ENCODE measurements at places on chromosomes 12 and 14.

DNA sequence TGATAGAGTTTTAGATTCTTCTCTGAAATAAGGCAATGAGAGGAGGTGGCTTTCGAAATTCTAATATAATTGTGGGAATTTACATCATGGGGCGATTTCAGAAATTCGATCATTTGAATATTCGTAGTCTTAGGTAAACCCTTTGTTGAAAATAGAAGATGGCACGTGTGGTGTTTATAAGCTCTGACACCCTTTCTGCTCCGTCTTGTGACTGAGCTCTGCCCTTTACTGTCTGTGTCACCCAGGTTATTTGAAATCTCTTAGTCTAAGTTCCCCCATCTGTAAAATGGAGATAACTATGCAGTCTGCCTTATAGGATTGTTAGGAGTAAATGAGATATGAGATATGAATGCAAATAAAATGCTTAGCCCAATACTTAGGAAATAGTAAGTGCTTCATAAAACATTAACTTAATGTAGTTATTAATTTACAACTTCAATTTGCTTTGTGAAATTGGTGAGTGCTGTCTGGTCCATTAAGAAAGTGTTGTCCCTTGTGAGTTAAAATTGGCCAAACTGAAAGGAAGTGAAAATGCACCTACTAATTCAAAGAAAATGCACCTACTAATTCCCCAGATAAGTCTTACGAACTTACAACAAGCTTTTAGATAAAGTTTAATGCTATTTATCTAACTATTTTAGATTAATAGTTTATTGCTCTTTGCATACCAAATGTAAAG is 1.5 kb downstream of the BMAL2 start:
- no peak for DNase-seq

DNA sequence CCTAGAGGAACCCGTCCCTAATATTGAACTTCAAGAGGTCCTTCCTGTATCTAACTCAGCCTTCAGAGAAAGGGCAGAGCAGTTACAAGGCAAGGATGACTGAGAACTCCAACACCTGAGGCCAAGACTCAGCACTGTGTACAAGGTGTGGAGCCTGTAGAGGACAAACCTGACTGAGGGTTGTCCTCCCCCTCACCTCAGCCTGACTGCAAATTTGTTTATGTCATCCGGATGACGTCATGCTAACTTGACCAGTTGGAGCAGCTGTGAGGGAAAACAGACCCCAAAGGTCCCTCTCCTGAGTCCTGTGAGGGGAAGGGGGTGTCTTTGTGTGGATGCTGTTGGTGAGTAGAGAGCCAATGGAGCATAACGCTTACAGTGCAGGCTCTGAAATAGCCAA is 4.3 kb downstream of the CRACR2A start:
- DNase-seq, result no peak

GRCh38 chr12:50628394-50628793 is 123.6 kb downstream of the DIP2B start:
- no peak for DNase-seq

DNA sequence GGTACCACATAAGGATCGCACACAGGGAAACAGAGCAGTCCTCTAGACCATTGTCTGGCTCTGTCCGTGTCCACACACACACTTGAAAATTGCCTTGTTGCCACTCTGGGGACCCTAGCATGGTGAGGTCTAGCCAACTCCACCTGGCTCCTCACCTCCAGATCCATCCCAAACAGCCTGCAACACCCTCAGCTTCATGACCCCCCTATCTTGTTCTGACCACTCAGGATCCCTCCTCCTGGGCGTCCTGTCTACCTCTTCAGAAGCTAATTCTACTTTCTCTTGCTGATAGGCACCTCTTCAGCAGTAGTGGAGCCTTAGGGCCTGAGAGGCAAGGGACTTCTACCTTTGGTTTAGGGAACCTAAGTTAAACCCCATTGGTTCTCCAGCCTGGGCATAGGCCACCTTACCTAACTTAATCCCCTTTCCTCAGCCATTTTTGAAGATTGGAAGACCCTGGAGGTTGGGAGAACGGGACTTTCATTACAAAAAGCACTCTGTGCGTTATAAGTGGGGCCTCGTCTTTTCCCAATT is 697 bp upstream of the HOXC5 start:
- no peak for DNase-seq

DNA sequence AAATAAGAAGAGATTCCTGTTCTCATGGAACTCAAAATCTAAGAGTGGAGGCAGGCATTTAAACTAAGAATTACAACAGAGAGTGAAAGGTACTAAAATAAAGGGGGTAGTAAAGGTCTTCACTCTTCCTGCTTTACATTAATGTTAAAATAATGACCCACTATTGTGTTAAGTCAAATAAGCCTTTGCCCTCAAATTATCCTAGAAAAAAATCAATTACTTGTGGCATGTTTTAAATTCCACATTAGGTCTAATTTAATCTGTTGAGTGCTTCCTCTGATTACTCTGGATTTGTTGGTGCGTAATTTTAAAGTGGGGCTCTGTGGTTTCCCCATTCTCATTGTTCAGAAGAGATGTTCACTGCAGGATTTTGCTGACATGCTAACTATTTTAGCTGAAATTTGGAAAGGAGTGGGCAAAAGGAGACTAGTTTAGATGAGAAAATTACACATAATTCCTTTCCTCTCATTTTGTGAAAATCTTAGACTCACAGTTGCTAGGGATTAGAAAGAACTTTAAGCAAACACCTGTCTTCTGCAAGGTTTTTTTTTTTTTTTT is 35.5 kb downstream of the BTG1 start:
- DNase-seq, result no peak

GRCh38 chr14:70358631-70359030 is 852 bp downstream of the COX16 start:
- DNase-seq, result peak; percentile 44

- no peak for DNase-seq
These were observed 66.9 kb downstream of the HMGA2 start for GRCh38 chr12:65891219-65891618.

DNA sequence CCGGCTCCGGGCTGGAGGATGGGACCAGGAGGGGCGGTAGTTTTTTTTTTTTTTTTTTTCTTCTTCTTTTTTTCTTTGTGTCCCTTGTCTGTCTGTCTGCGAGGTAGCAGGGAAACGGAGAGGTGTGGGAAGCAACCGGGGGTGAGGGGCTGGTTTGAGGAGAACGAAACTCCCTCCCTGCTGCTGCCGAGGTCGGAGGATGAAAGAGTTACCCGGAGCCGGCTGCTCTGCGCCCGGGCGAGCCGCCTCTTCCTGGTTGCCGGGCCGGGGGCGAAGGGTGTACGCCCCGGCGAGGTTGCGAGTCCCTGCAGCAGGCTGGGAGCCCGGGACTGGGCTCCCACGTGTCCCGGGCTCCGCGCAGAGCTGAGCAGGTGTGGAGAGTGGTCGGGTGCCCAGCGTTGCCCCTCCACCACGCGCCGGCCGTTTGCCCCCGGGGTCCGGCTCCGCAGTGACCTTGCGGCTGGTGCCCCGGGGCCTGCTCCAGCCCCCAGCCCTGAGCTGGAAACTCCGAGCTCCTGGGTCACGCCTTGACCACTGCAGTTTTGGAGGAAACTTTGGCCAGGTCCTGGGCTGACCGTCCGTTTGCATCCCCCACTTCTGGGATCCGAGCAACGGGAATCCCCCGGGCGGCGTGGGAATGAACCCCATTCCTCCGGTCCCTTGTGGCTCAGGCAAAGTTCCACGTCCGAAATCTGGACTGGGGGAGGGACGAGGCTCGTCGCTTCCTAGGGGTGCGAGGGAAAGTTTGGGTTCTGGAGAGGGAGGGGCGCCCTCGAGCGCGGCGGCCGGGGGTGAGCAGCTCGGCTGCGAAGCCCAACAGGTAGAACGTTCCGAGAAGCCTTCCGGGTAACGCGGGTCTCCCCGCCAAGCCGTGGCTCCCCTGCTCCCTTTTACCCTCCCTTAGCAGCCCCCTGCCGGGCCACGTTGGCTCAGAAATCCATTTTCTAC is 1.3 kb downstream of the CHST11 start:
- DNase-seq, result peak; percentile 23

- DNase-seq, result peak; percentile 72
These were observed at the start of gene SLC48A1 for GRCh38 chr12:47773062-47773857. TSS of gene SLC48A1 (plus strand) at chr12:47773238. CDS start at chr12:47773305, 67 bp downstream.

GRCh38 chr12:85575120-85576096 is 260.8 kb downstream of the RASSF9 start:
- DNase-seq, result peak; percentile 51

DNA sequence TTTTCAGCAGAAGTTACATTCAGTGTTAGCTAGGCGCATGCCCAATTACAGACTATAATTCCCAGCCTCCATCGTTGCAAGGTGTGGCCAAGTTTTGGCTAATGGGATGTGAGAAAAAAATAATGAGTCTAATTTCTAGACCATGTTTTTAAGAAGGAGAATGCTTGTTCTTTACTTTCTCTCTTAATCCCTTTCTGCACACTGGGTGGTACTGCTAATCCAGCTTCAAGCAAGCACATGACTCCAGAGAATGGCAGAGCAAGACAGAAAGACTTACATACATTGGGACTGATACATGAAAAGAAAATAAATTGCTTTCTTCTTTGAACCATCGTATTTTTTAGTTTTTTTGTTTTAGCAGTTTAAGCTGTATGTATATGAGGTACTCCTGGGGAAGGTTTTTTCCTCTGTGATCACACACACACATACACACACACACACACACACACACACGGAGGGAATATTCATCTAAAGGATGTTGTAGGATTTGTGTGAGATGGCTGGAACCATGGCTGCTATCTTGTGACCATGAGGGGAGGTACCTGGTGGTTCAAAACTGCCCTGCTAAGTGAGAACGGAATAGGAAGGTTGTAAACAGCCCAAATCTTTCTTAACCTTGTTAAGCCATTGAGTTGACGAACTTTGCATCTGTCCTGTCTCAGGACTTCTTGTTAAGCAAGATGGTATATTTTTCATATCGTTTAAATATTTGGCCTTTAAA is 34.3 kb upstream of the LTA4H start:
- no peak for DNase-seq

DNA sequence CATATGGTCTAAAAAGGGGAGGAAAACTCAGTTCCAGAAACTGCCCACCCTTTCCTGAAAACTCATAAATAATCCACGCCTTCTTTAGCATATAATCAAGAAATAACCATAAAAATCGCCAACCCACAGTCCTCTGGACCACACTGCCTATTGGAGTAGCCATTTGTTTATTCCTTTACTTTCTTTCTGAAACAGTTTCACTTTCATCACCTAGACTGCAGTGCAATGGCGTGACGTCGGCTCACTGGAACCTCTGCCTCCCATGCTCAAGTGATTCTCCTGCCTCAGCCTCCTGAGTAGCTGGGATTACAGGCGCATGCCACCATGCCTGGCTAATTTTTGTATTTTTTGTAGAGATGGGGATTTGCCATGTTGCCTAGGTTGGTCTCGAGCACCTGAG is 44.2 kb downstream of the CLMN start:
- no peak for DNase-seq

DNA sequence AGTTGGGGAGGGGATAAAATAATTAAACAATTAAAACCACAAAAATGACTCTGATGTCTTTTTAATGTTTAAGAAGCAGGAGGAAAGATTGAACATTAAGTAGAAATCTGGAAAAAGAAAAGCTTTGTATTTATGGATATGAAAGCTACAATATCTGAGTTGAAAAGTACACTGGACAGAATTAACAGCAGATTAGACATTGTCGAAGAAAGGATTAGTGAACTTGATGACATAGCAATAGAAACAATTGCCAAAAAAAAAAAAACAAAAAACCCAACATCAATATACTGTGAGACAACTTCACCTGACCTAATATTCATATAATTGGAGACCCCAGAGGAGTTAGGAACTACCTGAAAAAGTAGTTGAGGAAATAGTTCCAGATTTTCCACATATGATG is 289.5 kb upstream of the RGS6 start:
- DNase-seq, result no peak

DNA sequence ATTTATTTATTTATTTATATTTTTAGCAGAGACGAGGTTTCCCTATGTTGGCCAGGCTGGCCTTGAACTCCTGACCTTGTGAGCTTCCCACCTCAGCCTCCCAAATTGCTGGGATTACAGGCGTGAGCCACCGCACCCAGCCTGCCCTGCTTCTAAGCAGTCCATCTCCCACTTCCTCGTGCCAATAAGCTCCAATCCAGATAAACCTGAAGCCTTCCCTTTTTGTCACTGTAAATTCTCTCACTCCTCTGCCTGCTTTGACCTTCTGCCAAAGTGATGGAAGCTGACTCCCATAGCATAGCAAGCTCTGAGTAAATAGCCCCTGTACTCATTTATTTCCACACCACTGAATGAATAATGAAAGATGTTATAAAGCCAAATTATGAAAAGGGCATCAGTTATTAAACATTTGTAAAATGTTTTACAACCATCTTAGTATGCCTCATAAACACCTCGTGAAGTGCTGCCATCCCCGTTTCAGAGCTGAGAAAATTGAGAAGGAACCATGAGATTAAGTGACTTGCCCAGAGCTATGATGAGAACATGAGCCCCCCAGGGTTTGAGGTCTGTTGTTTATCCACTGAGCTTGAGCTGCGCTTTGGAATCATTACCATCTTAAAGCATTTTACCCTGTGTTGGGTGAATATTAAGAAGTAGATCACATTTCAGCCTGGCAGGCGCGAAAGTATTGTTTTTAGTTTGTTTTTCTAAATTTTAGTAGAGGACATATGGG is 30.4 kb downstream of the MANSC1 start:
- DNase-seq, result no peak

GRCh38 chr12:47021298-47021697 is 58.1 kb upstream of the PCED1B start:
- DNase-seq, result peak; percentile 51

DNA sequence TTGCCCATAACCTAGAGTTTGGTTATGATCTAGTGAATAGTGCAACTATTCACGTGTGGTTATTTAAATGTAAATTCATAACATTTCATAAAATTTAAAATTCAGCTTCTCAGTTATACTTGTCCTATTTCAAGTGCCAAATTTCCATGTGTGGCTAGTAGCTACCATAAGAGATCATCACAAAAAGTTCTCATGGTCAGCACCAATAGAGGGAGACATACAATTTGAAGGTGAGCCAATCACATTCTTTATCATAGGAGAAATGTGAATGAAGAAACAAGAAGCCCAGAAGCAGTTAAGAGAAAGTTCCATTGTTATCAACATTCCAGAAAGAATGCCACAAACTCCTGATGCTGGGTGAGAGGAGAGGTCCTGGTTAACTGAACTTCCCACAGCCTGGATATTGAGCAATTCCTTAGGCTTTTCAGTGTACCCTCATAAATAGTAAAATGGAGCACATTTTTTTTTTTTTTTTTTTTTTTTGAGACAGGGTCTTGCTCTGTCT is 892.9 kb upstream of the USP15 start:
- DNase-seq, result no peak

DNA sequence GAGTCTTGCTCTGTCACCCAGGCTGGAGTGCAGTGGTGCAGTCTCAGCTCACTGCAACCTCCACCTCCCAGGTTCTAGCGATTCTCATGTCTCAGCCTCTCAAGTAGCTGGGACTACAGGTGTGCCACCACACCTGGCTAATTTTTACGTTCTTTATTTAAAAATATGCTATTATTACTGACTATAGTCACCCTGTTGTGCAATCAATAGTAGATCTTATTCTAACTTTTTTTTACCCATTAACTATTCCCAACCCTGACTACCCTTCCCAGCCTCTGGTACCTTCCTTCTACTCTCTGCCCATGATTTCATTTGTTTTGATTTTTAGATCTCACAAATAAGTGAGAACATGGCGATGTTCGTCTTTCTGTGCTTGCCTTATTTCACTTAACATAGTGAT is 2.5 kb downstream of the OXA1L start:
- DNase-seq, result no peak

GRCh38 chr14:70638416-70638815 is 3.3 kb upstream of the TTC9 start:
- no peak for DNase-seq

Measured in HTR-8/SVneo (cell line).